ENCODE measurements at places on chromosomes 2 and 18. TPM values are rescaled to one million over a fixed set of nuclear protein-coding genes. Genes with fewer than 3 reads are reported as not detected.

Gene C18orf54
- 4.3 TPM for total RNA-seq

Gene NCL
- 91.1 TPM for total RNA-seq

Gene PREB
- total RNA-seq: 70.1 TPM

Gene MOGAT1
- total RNA-seq: not detected

Gene SNED1
- 11.0 TPM for total RNA-seq

Gene RAB17
- total RNA-seq: not detected

Gene CELF4
- not detected for total RNA-seq

Gene IL36G
- total RNA-seq: not detected

Gene ZNF2
- total RNA-seq: 3.5 TPM

Gene MERTK
- total RNA-seq: not detected

Gene AGBL5
- 25.9 TPM for total RNA-seq

Gene ANKRD30B
- total RNA-seq: not detected

Gene TWIST2
- total RNA-seq: 78.7 TPM

Gene IL1R2
- total RNA-seq: 0.53 TPM

Gene TTR
- not detected for total RNA-seq

Gene ACOXL
- not detected for total RNA-seq

Gene OTX1
- not detected for total RNA-seq

Gene AMER3
- not detected for total RNA-seq

Gene ASXL2
- 6.6 TPM for total RNA-seq

Gene LAMA1
- 21.6 TPM for total RNA-seq

Gene SPP2
- not detected for total RNA-seq

Gene TNFRSF11A
- not detected for total RNA-seq

Gene ELOA2
- not detected for total RNA-seq

Gene DAW1
- total RNA-seq: 9.8 TPM

Gene AKAIN1
- total RNA-seq: not detected

Gene PRKAG3
- total RNA-seq: not detected

Gene C1QL2
- total RNA-seq: not detected

Gene AOX1
- 116 TPM for total RNA-seq

Gene DNAH7
- total RNA-seq: 0.86 TPM

Gene UGT1A4
- total RNA-seq: not detected

Gene SLC38A11
- total RNA-seq: not detected

Gene ASB18
- total RNA-seq: not detected

Gene CFC1
- total RNA-seq: not detected

Gene IDH1
- total RNA-seq: 211 TPM

Gene QPCT
- total RNA-seq: 21.3 TPM

Gene KCNK3
- not detected for total RNA-seq

Gene ATP6V1B1
- total RNA-seq: under 0.01 TPM

Gene IL1F10
- not detected for total RNA-seq

Gene SRD5A2
- total RNA-seq: not detected

Gene AFF3
- under 0.01 TPM for total RNA-seq

Gene THSD7B
- under 0.01 TPM for total RNA-seq

Gene EIPR1
- 66.3 TPM for total RNA-seq

Gene TEX44
- total RNA-seq: not detected

Gene NAPG
- 22.7 TPM for total RNA-seq

Gene RGPD5
- 2.6 TPM for total RNA-seq

Gene NOL4
- not detected for total RNA-seq

Gene TBR1
- not detected for total RNA-seq

Gene COLEC12
- total RNA-seq: 0.29 TPM

Gene GPR55
- not detected for total RNA-seq

Gene RAD51AP2
- not detected for total RNA-seq

Gene CACNB4
- total RNA-seq: not detected

Gene ERMN
- total RNA-seq: not detected

Gene SCYGR6
- total RNA-seq: not detected
